Stimulated activated CD4-positive, alpha-beta T cell treated with anti-CD3 and anti-CD28 coated beads, Interleukin-1b, Interleukin-23, amount 100 ng/mL, for 1 hour (primary cell): ENCODE measurements at places on chromosomes 3 and 15.

DNA sequence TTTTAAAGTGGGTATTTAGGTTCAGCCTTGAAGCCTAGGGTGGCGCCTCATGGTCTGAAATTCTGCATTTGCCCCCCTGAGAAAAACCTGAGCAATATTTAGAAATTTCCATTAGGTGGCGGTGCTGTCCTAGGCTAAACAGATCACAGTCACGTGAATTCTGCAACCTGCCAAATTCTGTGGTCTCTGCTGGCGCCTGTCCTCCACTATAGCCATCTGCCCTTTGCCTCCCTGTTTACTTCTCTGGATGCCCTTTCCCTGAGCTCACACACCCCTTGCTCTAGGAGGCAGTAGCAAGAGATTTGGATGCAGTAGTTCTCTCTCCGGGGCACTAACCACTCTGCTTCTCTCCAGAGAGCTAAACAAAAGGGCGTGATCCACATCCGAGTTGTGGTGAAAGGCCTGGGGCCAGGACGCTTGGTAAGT is 9.1 kb downstream of the MRPS11 start:
- no peak for DNase-seq

DNA sequence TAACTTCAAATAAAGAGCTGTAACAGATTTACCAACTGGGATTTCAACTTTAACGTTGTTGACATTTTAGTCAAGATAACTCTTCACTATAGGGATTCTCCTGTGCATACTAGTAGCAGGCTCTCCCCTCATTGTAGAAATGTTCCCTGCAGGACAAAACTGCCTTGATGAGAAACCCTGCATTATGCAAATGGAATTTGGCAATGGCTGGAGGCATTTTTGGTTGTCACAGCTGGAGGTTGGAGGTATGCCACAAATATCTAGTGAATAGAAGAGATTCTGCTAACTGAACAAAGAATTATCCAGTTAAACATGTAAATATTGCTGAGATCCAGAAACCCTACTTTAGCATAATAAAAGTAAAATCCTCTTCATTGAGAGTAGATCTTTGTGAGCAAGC is 928.8 kb upstream of the ALCAM start:
- DNase-seq = no peak

GRCh38 chr15:67998599-67999133 is 55.4 kb upstream of the PIAS1 start:
- no peak for DNase-seq

- no peak for DNase-seq
Observed at GRCh38 chr3:65178703-65179102, 490.9 kb upstream of the ADAMTS9 start.

DNA sequence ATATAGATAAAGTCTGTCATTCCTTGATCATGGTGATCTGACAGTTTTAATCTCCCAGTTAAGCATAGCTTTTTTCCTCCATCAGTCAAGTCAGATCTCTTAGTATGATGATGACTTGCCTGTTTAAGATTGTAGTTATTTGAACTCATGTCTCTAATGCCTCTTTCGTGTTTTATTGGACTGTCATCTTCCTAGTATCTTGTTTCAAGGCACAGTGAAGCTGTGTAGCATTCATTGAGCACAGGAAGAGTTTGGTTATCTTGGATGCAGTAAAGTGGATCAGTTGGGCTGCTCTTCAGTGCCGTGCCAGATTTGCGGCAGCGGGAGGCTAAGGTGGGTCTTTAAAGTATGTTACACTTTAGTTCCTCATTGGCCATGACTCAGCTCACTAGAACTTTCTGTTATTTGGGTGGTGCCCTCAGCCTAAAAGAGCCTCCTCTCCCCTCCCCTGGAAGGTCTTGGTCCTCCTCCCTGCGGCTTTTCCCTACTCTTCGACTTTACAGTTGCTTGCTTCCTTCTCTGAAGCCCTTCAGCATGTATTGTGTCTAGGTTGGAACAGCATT is 45.7 kb upstream of the SKOR1 start:
- no peak for DNase-seq

DNA sequence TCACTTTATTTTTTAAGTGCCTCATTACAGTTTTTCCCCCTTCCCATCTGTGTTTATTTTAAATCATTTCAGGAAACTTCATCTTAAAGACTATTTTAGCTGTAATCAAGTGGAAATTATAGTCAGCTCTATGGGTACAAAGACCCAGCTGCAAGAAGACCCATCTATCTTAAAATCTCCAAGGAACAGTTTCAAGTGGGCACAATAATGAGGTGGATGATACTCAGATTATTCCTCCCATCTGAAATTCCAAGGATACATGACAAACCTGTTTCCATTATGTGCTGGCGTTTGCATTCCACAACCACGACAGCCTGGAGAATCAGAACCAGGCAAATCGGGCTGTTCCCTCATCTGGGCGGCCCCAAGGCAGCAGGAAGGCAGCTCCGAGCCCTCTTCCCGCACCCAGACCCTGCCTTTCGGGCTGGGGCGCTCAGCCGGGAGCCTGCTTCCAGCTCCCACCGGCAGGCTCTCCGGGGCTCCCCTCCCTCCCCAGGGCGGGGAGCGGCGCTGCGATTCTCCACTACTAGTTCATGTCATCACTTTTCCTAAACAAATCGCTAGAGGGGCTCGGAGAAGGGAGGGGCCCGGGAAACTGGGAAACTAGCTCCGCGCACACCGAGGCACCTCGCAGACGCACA is at the start of gene MGLL:
Gene MGLL (minus strand): TSS at position 475 of the 641 bp plus-strand sequence. CDS start 197 bp downstream, at position 278.
- DNase-seq = no peak

GRCh38 chr3:196947136-196947859 is 5.0 kb upstream of the NCBP2 start:
- DNase-seq = no peak

DNA sequence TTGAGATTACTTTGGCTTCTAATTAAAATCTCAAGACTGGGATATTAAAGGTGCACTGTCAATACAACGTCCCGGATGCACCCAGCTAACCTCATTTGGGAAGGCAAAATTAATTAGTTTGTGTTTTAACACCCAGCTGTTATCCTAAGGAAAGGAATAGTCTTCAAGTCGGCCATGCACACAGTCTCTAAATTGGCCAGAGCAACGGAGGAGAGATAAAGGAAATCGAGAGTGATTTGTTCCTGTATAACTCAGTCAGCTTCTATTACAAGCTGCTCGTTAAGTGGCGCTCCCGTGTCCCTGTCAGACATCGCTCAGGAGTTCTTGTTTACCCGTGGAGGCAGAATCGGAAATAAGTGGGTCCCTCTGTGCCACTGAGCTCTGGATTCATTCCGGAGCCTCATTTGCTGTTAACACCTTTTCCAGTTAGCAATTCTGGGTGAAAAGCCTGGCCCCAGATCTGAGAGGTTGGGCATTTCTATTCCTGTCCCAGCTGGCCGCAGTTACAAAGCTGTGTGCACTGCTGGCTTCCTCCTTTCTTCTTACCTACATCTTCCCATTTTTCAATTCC is 63.9 kb downstream of the ST8SIA2 start:
- no peak for DNase-seq

GRCh38 chr3:119401503-119402440 is 61.6 kb downstream of the TMEM39A start:
- DNase-seq = no peak

DNA sequence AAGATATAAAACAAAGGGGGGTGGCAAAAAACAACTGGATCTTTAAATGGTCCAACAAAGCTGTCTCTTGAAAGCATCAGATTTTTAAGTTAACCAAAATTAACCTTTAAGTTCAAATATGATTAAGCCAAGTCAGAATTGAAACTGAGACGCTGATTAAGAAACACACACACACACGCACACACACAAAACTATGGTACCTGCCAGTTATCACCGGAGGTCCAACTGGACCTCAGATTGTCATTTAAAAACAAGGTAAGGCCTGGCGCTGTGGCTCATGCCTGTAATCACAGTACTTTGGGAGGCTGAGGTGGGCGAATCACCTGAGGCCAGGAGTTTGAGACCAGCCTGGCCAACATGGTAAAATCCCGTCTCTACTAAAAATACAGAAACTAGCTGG is 10.4 kb downstream of the ARF4 start:
- DNase-seq = no peak

- no peak for DNase-seq
Observed at GRCh38 chr3:194623449-194624290, 9.5 kb downstream of the TMEM44 start.

DNA sequence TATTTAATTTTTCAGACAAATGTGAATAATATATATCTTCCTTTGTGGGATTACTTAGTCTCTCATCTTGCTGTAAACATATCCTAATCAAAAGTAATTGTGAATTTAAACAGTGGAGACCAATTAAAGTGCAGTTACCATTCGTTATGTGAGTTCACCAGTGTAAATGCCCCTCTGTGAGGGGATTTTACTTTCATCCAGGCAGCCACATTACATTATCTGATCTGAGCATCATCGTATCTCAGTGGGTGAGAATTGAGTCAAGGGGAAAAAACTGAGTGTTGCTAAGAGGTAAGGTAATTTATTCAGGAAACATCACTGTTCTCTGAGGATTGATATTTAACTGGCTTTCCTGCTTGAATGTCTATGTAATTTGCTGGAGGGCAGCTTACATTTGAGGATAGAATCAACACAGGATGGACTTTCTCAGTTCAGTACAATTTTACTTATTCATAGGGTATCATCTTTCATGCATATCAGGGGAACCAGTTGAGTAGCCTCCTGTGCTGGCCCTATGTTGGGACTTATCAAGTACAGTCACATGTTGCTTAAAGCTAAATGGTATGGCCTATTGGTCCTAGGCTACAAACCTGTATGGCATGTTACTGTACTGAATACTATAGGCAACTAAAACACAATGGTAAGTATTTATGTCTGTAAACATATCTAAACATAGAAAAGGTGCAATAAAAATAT is 219.7 kb downstream of the CD47 start:
- DNase-seq = no peak

- DNase-seq = no peak
Observed at GRCh38 chr3:126957776-126958637, 24.9 kb upstream of the PLXNA1 start.

- DNase-seq = no peak
Observed at GRCh38 chr3:174440253-174440701, 418.9 kb upstream of the NAALADL2 start.

GRCh38 chr3:190531406-190531805 is 17.5 kb downstream of the IL1RAP start:
- DNase-seq = no peak

- no peak for DNase-seq
Observed at GRCh38 chr15:24955531-24955921, 739 bp downstream of the SNRPN start.
